Thoracic aorta (tissue), 2 donors: ENCODE measurements at places on chromosomes 7 and 10.
A peak's percentile ranks its signal among the peaks of the same experiment; 100 is the strongest.

GRCh38 chr7:31017032-31017675, 35.0 kb upstream of the ADCYAP1R1 start:
- H3K4me1 ChIP-seq, result no peaks in the 10 kb centered on the region
- no peak for DNase-seq
- H3K36me3 ChIP-seq, result no peaks in the 10 kb centered on the region
- H3K4me3 ChIP-seq, result no peak overlapping the region
- H3K27ac ChIP-seq, result no peak overlapping the region
- H3K27me3 ChIP-seq, result no peaks in the 10 kb centered on the region

- no peak overlapping the region for H3K4me3 ChIP-seq
- H3K36me3 ChIP-seq, result no peaks in the 10 kb centered on the region
- no peak overlapping the region for H3K27ac ChIP-seq
Measured at GRCh38 chr7:26360650-26361049, 69.0 kb downstream of the SNX10 start.

DNA sequence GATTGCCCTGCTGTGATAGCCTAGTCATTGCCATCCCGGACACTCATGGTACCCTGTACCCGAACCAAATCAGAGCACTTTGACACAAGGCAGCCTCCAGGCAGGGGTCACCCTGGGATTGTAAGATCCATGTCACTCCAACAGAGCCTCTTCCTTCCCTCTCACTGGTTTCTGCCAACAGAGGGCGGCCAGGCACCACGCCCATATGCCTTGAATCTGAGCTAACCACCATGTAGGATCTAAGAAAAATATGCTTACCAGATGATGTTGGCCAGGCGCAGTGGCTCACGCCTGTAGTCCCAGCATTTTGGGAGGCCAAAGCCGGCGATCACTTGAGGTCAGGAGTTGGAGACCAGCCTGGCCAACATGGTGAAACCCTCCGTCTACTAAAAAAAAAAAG, 389.2 kb upstream of the KLF6 start:
- no peak overlapping the region for H3K27ac ChIP-seq
- H3K4me3 ChIP-seq, result no peak overlapping the region
- no peaks in the 10 kb centered on the region for H3K4me1 ChIP-seq

DNA sequence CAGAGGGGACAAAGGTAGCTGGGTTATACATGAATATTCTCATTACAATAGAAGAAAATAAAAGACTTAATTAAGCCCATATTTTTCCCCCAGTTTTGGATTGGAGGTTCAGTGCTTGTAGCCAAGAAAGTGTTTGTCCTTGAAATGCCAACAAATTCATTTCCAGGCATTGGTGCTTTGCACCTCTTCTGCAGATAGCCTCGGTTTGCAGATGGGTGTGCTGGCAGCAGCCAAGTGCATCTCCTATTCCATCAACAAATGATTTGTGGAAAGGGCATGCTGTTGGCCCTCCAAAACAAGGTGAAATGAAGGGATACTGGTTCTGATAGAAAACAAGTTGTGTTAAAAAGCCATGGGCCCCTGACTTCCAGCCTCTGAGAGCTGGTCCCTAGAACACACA, 187.3 kb downstream of the DPY19L1 start:
- no peak overlapping the region for H3K4me3 ChIP-seq
- H3K36me3 ChIP-seq, result no peaks in the 10 kb centered on the region
- no peaks in the 10 kb centered on the region for H3K27me3 ChIP-seq

DNA sequence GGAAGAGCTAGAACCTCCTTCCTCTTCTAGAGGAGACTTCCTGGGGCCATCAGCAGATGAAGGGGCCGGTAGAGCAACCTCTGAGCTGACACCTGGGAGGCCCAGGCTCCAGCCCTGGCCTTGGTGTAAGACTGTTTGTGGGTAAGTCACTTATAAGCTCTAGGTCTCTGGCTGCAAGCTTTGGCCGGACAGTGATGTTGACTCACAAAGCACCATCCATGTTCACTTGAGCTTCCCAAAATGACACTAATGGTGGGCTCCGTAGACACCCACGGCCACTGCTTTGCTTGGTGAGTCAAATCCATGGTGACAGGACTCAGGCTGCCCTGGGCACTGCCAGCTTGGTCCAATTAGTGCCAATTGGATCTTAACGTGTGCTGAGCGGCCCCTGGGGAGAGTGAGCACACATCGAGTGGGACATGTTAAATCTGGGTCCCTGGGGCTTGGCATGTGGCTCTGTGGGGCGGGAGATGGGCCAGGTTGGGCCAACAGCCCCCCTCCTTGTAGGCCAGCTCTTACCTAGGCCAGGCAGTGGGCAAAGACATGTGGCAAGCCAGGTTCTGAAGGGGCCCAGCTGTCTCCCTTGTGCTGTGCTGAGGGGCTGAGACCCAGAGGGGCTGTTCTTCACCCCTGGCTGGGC, 16.7 kb downstream of the NEURL1 start:
- H3K27ac ChIP-seq, result no peak overlapping the region
- DNase-seq, result no peak
- no peaks in the 10 kb centered on the region for H3K27me3 ChIP-seq
- H3K4me3 ChIP-seq, result no peak overlapping the region

DNA sequence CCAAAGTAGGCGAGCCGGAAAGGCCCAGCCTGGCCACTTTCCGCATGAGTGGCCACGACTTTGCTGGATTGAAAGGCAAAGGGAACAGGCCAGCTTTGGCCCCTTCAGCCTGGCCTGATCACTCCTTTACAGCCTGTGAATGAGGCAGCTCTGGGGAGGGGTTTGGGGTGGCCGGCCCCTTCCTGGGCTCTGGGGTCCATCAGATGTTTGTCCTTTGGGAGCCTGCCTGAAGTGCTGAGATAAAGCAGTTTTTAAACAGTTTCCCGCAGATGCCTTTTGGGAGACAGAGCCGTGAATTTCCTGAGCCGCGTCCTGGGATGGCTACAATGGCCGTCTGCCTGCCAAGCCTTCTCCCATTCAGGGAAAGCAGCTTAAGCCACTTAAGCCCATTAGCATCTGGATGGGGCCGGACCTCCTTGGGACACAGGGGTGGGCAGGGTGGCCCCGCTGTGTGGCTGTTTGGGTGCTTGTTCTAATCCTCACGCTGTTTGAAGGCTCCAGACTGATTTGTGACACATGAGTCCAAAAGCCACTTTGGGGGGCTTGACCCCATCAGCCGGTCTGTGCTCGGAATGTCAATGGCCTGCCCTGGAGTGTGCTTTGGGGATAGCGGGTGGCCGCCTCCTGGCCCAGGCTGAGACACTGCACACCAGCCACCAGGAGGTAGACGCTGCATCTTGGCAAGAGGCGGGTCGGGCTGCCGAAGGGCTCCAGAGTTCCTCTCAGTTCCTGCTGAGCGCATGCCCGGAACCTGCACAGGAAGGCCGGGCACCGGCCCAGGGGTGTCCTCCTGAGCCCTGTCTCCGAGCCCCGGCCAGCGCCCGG, 38.9 kb downstream of the NKX6-2 start:
- no peak overlapping the region for H3K4me3 ChIP-seq
- H3K36me3 ChIP-seq, result peaks cover 20% of the 10 kb centered on the region
- no peaks in the 10 kb centered on the region for H3K4me1 ChIP-seq
- H3K27ac ChIP-seq, result no peak overlapping the region

- no peaks in the 10 kb centered on the region for H3K36me3 ChIP-seq
- no peak overlapping the region for H3K4me3 ChIP-seq
- no peaks in the 10 kb centered on the region for H3K4me1 ChIP-seq
- no peaks in the 10 kb centered on the region for H3K27me3 ChIP-seq
- H3K27ac ChIP-seq, result no peak overlapping the region
Measured at GRCh38 chr7:124324262-124324661, 291.4 kb upstream of the TMEM229A start.

DNA sequence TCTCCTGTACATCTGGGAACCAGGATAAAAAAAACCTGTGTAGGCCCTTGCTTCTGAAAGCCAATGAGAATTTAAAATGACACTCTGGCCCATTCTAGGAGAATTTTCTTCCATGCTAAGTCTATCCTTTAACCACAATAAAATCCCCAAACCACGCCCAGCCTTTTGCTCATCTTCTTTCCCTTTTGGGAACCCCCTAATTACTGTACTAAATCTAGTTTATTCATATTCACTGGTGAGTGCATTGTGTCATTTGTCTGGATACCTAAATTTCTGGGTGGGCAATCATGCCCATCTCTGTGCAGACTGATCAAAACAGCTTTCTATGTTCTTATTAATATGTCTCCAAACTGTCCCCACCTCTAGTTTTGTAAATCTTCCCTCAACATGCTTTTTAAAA, 11.7 kb upstream of the CDK14 start:
- H3K4me1 ChIP-seq, result no peaks in the 10 kb centered on the region
- H3K27me3 ChIP-seq, result no peaks in the 10 kb centered on the region
- DNase-seq, result no peak
- no peaks in the 10 kb centered on the region for H3K36me3 ChIP-seq
- H3K4me3 ChIP-seq, result no peak overlapping the region

DNA sequence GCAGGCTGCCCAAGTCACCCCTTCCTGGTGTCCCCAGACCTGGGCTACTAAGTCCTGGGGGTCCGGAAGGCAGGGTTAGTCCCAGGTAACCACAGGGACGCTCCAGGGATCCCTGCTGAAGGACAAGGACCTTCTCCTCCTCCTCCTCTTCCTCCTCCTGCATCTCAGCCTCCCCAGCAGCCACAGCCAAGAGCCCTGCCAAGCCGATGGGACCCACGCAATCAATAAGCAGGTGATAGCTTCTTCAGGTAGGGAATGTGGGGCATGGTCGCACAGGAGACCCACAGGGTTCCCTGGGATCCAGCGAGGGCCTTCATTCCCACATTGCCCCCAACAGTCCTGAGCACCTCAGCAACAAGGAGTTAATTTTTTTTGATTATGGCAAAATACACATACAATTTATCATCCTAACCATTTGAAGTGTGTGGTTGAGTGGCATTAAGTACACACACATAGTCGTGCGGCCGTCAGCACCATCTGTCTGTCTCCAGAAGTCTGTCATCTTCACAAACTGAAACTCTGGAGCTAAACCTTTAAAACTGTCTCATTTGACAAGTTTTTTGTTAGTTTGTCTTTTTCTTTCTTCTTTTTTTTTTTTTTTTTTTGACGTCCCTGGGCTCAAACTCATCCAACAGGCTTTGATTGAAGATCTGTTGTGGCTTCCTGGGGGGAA, 12.1 kb downstream of the CRYGN start:
- H3K27ac ChIP-seq, result no peak overlapping the region
- no peak overlapping the region for H3K4me3 ChIP-seq
- no peaks in the 10 kb centered on the region for H3K27me3 ChIP-seq
- no peaks in the 10 kb centered on the region for H3K36me3 ChIP-seq

DNA sequence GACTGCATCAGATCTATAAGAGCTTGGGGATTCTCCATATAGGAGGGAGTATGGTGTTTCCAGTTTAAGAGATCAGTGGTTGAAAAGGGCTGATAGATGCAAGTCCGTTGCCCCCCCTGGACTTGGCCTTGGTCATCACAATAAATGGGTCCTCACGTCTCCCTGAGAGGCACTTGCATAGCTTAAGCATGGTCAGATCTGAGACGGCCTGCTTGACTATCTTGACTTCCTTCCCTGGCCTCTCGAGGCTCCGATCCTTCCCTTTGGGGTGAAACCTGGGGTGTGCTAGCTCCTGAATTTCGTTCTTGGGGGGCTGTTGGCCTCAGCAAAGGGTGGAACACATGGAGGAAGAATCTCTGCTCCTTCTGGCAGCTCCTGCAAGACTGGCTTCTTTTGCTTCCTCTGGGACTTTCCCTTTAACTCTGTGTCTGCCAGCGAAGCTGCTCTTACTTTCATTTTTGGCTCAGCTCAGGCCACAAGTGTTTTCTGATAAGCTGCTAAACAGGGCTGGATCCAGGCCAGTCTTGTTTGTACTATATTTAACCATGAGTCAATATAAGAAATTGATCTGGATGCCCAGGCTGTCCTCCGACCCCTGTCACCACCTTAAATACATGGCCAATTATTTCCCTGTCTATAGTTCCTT, 11.2 kb upstream of the ZNF485 start:
- no peaks in the 10 kb centered on the region for H3K4me1 ChIP-seq
- H3K27ac ChIP-seq, result no peak overlapping the region
- no peak for DNase-seq
- H3K4me3 ChIP-seq, result peak overlapping the region; percentile 60

GRCh38 chr10:21458126-21458871, 67.2 kb downstream of the SKIDA1 start:
- H3K27me3 ChIP-seq, result no peaks in the 10 kb centered on the region
- H3K4me1 ChIP-seq, result no peaks in the 10 kb centered on the region
- DNase-seq, result no peak
- H3K4me3 ChIP-seq, result no peak overlapping the region

GRCh38 chr10:30039567-30039966, 19.8 kb downstream of the JCAD start:
- no peaks in the 10 kb centered on the region for H3K27me3 ChIP-seq
- H3K36me3 ChIP-seq, result no peaks in the 10 kb centered on the region
- H3K27ac ChIP-seq, result no peak overlapping the region
- DNase-seq, result no peak
- H3K4me1 ChIP-seq, result peaks cover 3% of the 10 kb centered on the region
- no peak overlapping the region for H3K4me3 ChIP-seq

DNA sequence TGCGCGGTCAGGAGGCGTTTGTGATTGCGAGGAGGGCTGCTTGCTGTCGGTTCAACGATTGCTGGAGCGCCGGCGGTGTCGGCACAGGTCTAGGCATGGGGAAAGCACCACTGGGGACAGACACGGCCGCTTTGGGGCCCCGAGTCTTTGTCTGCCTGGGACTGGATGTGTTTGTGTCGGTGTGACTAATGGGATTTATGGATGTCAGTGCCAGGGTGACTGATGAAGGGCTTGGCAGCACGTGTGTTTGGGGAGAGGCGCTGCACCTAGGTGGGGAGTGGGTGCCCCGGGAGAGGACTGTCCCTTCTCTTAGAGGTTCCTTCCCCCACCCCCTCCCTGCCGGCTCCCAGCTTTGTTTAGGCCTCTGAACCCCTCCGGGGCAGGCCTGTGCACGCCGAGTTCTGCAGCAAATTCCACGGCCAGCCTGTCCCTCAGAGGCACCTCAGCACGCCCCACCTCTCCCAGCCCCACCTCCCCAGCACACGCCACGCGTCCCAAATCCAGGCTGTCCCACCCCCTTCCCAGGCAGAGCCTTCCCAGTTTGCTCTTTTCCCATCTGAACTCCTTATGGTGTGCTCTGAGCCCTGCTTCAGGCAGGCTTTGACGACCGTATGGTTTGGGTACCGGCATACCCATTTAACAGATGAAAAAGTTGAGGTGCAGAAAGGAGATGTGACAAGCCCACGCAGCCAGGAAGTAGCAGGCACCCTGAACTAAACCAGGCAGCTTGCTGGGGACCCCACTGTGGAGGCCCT, 6.4 kb upstream of the TNRC18 start:
- H3K27me3 ChIP-seq, result no peaks in the 10 kb centered on the region
- H3K4me1 ChIP-seq, result peaks cover 21% of the 10 kb centered on the region
- H3K36me3 ChIP-seq, result peaks cover 3% of the 10 kb centered on the region

DNA sequence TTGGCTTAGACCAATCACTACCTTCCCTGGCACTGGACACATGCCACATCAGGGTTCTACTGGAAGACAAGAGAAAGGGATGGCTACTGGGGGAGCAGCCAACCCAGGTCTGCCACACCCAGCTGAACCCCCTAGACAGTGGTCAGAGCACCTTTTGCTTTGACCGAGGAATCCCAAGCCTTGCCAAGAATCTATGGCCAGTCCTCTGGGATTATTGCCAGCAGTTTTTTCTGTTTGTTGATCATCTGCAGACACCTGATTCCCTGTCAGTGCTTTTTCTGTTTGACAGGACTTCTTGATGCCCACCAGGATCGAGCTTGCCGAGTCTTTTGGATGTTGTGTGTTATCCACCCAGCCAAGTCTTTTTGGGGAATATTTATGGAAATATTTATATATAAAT, 476.2 kb upstream of the GALNT17 start:
- no peak overlapping the region for H3K4me3 ChIP-seq
- no peak for DNase-seq
- H3K36me3 ChIP-seq, result no peaks in the 10 kb centered on the region
- no peaks in the 10 kb centered on the region for H3K27me3 ChIP-seq
- no peak overlapping the region for H3K27ac ChIP-seq
